ENCODE measurements at places on chromosomes 4 and X. TPM values are rescaled to one million over a fixed set of nuclear protein-coding genes. Genes with fewer than 3 reads are reported as not detected.

PRDM5 gene
- total RNA-seq, result 5.3 TPM

SFRP2 gene
- not detected for total RNA-seq

KDM6A gene
- total RNA-seq, result 11.2 TPM

PLP2 gene
- total RNA-seq, result 423 TPM

TCEAL5 gene
- total RNA-seq, result not detected

DCLK2 gene
- 9.9 TPM for total RNA-seq
